Stimulated activated CD4-positive, alpha-beta T cell treated with anti-CD3 and anti-CD28 coated beads, Interleukin-1b, Interleukin-23, amount 100 ng/mL, for 48 hours (primary cell): ENCODE measurements at places on chromosomes 12 and 14.

DNA sequence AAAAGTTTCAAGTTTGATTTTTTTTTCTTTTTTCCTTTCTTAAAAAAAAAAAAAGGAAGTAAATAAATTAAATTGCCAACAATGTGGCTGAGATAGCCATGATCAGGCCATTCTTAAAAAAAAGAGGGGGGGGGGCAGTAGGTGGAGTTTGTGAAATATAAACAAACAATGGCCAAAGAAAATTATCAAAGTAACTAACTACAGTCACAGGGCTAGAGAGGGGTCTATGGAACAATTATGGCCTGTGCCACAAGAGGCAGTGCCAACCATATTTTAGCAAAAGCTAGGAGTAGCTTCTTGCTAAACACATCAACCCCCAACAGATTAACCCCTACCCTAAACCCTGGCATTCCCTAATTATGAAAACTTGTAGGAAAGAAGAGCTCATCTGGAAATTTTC is 16.2 kb upstream of the SMARCC2 start:
- DNase-seq = no peak

GRCh38 chr14:74921987-74922751 is 891 bp downstream of the RPS6KL1 start:
- no peak for DNase-seq

DNA sequence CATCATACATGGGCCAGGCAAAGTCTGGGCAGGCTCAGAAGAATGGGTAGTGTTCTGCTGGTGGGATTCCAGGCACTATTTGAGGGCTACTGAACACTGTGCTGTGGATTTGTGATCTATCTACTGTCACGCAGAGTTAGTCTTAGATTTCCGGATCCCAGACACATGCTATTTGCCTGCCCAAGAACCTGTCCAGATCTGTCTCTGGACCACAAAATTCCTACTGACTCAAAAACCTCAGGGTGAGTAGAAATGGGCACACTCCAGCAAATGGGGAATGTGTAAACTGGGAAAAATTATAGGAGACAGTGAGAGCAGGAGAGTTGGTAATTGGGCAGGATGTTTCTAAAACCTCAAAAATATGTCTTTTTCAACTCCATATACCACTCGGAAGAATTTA is 129.9 kb downstream of the GALC start:
- no peak for DNase-seq

GRCh38 chr12:47802312-47802711 is 17.4 kb downstream of the HDAC7 start:
- DNase-seq = no peak

DNA sequence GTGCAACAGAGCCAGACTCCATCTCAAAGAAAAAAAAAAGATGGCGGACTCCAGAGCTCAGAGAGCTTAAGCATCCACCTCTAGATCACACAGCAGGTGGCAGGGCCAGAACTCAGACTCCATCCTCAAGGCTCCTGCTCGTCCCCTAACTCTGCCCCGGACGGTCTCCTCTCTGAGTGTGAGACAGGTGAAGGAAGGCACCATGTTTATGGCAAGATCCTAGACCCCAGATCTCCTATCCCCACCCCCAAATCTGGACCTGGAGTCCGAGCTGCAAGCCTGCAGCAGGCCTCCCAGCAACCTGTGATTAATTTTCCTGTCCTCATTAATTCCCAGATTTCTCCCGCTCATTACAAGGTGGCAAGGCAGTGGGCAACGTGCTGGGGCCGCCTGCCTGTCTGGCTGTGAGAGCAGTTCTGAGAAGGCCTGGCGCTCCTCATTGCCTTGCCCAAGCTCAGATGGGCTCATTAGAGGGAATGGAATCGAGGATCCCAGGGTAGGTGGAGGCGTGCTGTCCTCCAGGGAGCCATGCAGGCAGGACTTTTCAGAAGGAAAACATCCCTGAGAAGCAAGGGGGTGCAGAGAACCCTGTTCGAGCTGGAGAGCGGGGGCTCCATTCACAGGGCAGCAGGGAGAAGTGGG is 296.6 kb upstream of the RTL1 start:
- no peak for DNase-seq

DNA sequence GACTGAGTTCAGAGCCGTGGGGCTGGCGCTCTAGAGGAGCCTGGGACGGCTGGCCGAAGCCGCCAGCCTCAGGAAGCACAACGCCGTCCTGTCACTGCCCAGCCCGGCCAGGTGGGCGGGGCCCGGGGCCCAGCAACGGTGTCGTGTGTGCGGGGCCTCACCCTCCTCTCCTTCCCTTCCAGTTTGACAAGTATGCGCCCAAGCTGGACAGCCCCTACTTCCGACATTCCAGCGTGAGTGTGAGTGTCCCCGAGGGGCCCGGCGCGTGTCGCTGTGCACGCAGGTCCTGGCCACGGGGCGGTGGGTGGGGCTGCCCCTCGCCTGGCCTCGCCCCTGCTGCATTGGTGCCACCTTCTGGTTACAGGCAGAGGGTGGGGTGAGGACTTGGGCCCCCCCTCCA is 38.3 kb downstream of the LRCOL1 start:
- no peak for DNase-seq

DNA sequence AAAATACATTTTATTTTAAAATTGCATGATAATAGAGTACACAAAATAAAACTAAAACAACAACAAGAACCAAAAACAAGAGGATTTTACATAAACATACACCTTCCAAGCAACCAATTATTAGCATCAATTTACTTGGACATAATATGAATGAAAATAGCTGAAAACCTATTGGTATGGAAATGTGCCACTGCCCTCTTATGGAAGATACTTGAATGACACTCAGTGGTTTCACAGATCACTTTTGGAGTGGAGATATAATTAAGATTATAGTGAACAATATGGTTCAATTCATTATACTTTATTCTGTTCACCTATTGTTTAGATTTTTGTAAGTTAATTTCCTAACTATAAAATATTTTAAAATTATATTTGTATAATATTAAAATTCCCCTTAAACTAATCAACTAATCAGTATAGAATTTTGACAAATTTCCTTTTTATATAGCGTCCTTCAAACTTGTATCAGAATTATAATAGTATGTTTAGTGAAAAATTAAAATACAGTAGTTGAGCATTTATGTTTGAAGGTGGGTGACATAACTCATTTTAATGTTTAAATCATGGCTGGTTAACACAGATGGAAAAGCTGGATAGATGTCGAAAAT is 70.1 kb downstream of the SLC6A15 start:
- DNase-seq = no peak

DNA sequence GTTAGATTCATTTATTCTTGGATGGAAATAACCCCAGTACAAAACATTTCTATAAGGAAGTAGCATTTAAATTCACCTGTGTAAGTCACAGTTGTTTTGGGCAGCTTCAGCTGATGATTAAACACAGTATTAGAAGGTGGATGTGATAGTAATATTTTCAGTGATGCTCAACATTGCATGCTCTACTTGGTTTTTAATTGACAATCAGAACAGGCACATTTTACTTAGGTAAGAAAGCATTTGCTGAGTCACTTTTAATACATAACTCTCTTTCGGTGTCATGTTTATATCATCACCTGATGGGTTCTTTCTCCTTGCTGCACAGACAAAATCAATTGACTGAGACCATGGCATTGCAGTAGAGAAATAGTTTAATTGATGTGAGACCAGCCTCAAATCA is 80.7 kb downstream of the CMAS start:
- no peak for DNase-seq

- no peak for DNase-seq
Observed at GRCh38 chr12:122977153-122977552, 2.1 kb downstream of the OGFOD2 start.

DNA sequence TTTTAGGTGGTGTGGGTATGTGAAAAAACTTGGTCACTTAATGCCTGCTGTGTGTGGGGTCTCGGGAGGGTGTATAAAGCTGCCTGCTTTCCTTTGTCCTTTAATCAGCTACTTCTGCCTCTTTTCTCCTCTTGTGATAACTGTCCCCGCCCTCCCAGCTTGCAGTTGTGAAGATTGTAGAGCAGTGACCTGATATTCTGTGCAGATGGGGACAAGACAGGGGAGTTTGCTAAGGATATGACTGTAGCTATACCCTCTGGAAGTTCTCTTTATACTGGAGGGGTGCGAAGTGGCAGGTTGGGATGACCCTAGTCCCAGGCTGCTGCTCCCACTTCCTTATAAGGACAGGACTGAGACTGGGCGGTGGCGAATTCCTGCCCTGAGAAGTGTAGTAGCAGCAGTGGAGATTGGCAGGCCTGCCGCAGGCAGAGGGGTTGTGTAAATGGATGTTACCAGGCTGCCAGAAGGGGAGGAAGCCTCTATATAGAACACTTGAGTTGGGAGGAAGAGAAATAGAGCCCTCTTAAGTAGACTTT is 835 bp downstream of the MYL6 start:
- DNase-seq = peak; percentile 31

DNA sequence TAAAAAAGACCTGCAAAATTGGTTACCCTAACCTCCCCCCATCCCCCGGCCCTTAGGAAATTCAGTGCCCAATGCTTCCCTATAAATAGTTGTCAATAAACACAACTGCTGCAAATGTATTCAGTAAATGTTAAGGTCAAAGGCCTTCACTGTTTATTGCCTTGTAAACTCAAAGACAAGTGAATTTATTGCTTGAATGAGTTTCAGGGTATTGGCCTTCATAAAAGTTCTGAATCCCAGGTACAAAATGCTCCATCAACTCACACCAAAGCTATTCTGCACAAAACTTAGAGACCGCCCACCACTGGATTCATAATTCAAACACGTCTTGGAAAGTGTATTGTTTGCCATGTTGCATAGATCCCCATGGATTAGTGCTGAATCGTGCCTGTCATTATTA is 63.3 kb upstream of the CDKN3 start:
- DNase-seq = no peak

DNA sequence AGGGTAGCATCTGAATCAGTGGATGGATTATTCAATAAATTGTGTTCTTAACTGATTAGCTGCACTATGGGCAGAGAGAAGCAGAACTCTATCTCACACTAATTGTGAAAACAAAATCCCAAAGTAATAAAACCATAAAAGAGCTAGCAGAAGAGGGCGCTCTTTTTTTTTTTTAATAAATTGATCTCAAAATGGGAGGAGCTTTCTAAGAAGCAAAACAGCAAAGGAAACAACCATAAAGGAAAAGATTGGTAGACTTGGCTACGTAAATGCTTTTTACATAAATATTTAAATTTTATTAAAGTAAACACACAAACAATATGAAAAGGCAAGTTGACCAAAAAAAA is 1.5 kb upstream of the TM7SF3 start:
- DNase-seq = no peak

- DNase-seq = no peak
Observed at GRCh38 chr12:122001466-122002209, 20.0 kb upstream of the BCL7A start.

- peak; percentile 74 for DNase-seq
Observed at GRCh38 chr14:97120611-97121031, 323.4 kb downstream of the VRK1 start.

GRCh38 chr14:75793806-75794205 is 132.8 kb downstream of the TTLL5 start:
- DNase-seq = no peak

GRCh38 chr14:74429991-74430390 is 4.0 kb upstream of the SYNDIG1L start:
- DNase-seq = no peak

GRCh38 chr14:103404032-103404918 is 19.1 kb downstream of the MARK3 start:
- DNase-seq = no peak

- DNase-seq = no peak
Observed at GRCh38 chr12:49972641-49973360, at the start of gene AQP6. TSS of gene AQP6 (plus strand) at chr12:49972947. CDS start at chr12:49973174, 227 bp downstream.

- DNase-seq = no peak
Observed at GRCh38 chr12:120831648-120832267, 72.4 kb downstream of the SPPL3 start.

DNA sequence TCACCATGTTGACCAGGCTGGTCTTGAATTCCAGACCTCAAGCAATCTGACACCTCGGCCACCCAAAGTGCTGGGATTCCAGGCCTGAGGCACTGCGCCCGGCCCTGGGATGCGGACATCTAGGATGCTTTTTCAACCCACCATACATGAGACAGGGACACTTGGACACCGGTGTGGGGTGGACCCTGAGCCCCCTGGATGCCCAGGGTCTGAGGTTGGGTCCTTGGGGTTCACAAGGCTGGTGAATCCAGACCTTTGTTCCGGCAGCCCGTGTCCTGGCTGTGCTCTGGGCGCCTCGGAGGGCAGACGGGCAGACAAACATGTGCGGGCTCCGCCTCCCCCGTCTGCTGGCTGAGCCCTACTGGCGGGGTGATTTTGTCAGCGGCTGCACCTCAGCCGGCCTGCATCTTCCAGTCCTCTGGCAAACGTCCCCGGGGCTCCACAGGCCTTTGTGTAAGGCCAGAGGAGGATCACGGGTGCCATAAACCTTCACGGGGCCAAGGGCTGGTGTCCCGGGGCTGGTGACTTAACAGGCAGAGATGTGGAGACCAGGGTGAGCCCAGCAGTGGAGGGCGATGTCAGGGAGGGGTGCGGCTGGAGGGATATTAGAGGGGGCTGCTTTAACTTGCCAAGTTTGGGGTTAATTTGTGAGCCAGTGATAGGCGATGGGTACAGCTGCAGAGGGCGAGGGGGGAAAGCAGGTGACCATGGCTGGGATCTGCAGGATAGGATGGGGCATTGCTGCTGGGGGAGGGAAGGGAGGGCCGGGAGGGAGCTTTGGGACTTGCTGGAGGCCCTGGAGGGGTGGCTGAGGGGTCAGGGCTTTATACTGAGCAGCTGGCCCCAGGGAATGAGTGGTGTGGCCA is 5.8 kb downstream of the ASPG start:
- no peak for DNase-seq

DNA sequence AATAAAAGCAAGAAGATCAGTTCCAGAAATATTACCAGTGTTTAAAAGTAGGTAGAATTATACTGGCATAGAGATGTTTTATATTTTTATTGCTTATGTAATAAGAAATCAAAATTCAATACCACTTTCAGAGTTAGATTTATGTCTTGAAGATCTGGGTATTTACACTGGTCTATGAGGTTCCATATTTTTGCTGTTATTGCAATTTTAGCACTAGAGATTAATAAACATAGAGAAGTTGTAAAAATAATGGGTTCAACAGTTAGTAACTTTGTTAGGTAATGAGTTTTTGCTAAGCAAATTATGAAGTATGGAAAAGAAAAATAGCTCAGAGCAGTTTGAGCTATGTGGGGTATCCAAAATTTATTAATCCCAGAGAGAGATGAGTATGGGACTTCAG is 188.1 kb downstream of the SYT10 start:
- no peak for DNase-seq
